Epithelial cell of esophagus (primary cell): ENCODE measurements at places on chromosomes 2 and 18.

- DNase-seq: no peak
Observed at GRCh38 chr2:232415138-232415690, 8.6 kb downstream of the ALPG start.

- no peak for DNase-seq
Observed at GRCh38 chr2:84280873-84281272, 178.2 kb downstream of the SUCLG1 start.

DNA sequence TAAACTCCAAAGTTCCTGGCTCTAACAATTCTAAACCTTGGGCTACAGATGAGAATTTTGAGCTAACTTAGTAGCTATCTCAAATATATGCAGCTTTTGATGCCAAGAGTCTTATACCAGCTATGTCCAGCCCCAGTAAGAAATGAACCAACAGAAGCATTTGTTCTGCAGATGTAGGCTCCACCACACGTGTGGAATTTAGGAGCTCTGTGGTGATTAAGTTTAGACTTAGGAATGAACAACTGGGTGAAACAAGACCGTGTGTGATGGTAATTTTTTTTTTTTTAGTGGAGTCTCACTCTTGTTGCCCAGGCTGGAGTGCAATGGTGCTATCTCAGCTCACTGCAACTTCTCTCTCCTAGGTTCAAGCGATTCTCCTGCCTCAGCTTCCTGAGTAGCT, 179.7 kb downstream of the ANKRD30B start:
- no peak for DNase-seq

GRCh38 chr2:79638954-79639353, 126.1 kb downstream of the CTNNA2 start:
- no peak for DNase-seq
